Substantia nigra (tissue), 51 donors: ENCODE measurements at places on chromosomes 16 and 17.
A peak's percentile ranks its signal among the peaks of the same experiment; 100 is the strongest.

GRCh38 chr17:49969134-49969759 is at the start of gene DLX4:
DLX4 (plus strand) TSS chr17:49969190; CDS start chr17:49969469, 279 bp downstream.
- DNase-seq = no peak

GRCh38 chr16:85364323-85365040 is 248.6 kb upstream of the GSE1 start:
- no peak for DNase-seq

GRCh38 chr16:50964491-50964890 is 186.6 kb downstream of the SALL1 start:
- no peak for DNase-seq

- DNase-seq = peak; percentile 64
These were observed at the start of gene MT1X for GRCh38 chr16:56681939-56682702. MT1X (plus strand) TSS chr16:56682470; CDS start chr16:56682541, 71 bp downstream.

GRCh38 chr16:85850344-85850880 is 48.5 kb upstream of the IRF8 start:
- no peak for DNase-seq

- no peak for DNase-seq
These were observed 467.5 kb upstream of the C16orf82 start for GRCh38 chr16:26598998-26599784.

DNA sequence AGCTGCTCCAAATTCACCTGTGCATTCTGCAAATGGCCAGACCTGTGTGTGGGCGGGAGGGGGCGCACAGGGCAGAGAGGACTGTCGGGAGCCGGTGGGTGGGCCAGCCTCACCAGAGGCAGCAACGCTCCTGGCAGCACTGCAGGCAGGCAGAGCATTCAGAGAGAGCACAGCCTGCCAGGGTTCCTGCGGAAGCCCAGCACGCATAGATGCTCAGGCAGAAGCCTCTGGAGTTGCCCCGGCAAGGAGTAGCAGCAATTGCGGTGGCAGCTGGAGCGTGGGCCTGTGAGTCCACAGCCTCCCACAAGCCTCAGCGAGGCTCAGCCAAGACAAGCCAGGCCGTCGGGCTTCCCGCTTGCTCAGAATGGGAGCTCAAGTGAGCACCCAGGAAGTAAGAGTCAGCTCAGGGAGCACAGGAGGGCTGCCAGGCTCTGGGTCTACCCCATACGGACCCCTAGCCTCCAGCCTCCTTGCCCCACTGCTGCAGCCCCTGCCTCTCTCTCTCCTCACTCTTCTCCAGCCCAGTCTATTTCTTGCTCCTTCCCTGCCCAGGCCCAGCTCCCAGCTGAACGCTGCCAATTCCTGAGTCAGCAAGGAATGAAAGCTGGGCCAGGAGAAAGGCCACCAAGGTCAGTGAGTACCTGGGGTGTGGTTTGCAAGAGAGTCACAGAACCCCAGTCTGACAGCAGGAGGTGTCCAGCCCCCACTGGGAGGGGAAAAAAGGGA is 9.6 kb downstream of the EMC6 start:
- DNase-seq = no peak

DNA sequence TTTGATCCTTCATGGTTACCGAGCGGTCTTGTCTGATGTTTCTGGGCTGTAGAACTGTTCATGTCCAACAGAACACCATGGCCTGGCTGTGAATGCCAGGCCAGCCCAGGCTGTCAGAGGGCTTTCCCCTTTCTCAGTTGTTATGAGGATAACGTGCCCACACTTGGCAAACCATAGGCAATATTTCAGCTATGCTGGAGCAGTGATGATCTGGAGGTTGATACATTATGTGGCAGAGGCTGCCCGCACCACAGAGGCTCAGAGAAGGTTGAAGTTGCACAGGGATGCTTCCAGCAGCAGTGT is 92.9 kb downstream of the C16orf78 start:
- DNase-seq = no peak

DNA sequence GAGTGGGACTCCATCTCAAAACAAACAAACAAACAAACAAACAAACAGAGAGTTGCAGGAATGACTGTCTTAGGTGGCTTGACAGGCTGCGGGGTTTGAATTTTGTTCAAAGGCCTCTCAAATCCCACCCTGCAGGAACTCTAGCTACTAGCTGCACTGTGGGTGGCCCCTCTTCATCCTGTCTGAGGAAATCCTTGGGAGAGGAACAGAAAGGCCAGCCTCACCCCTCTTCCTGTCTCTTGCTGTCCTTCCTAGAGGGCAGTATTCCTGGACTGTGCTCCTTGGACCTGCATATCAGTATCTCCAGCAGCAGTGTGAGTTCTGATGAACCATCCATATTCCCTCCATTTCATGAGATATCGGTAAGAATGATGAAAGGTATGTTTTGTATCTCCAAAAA is 2.0 kb upstream of the CCDC92B start:
- no peak for DNase-seq

DNA sequence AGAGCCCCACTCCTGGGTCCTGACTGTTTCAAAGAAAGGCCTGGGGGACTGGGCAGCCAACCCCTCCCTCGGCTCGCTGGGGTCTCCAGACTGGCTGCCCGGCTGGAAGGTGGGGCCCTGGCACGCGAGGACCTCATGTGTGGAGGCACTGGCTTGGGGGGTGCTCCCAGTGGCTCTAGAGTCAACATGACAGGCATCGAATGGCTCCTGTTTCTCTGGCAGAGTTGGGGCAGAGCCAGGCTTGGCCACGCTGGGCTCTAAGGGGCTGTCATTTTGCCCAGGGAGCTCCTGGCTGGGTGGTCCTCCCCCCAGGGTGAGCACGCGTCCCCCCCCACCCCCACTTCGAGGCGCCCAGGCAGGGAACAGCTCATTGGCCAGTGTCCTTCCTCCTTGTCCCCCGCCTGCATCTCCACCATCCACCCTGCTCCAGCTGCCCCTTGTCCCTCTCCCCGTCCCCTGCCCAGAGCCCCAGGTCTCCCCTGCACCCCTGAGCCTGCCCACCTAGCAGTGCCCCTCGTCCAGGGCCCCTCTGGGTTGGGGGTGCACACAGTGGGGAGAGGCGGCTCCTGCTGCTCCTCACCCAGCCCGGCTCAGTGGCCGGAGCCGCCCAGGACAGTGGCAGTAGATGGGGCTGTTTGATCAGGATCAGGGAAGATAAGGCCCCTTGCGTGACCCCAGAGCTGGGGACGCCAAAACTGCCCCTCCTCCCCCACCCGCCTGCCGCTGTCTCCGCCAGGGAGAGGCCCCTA is 2.7 kb downstream of the GCGR start:
- DNase-seq = no peak

- no peak for DNase-seq
These were observed 153.9 kb upstream of the ZKSCAN2 start for GRCh38 chr16:25411396-25412081.
